Fibroblast of lung (primary cell): ENCODE measurements at places on chromosomes 11 and 22.
A peak's percentile ranks its signal among the peaks of the same experiment; 100 is the strongest.

DNA sequence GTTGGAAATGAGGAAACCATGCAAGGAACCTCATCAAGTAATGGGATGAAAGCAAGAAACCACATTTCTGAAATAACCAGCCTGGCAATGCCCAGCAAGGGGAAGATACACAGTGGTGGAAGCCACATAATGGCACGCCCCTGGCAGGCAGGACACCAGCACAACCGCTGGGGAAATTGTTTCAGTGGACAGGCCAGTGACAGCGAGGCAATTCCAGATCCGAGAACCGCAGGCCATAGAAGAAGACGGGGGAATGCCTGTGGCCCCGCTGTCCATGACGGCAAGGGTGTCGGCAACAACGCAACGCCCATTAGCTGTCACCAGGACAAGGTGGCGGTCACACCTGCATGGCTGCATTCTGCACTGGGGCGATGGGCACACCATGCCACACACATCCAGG lies 1389.6 kb downstream of the BRD1 start:
- H3K27ac ChIP-seq = no peak overlapping the region
- no peak for DNase-seq
- no peaks in the 10 kb centered on the region for H3K36me3 ChIP-seq
- no peaks in the 10 kb centered on the region for H3K4me1 ChIP-seq
- H3K4me3 ChIP-seq = no peak overlapping the region

DNA sequence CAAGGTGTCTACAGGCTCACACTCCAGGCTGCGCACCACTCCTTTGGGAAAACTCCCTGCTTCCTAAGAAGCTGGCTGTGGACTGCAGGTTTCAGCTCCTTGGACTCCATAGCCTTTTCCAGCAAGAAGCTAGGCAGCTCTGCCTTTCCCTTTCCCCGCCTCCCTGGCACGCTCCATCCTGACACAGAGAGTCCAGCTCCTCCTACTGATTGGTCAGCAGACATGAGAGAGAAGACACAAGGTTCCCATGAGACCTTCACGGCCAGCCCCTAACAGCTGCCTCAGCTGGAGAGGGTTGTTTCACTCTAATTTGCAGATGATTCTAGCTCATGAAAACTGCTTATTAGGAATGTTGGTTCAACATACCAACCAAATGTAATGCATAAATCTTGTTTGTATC lies 27.6 kb downstream of the TENM4 start:
- H3K27me3 ChIP-seq = no peaks in the 10 kb centered on the region
- H3K27ac ChIP-seq = peak overlapping the region; percentile 26
- no peaks in the 10 kb centered on the region for H3K36me3 ChIP-seq
- H3K4me1 ChIP-seq = peaks cover 24% of the 10 kb centered on the region
- peak; percentile 93 for DNase-seq

GRCh38 chr11:124538019-124538418 lies 5.4 kb downstream of the OR8B12 start:
- DNase-seq = peak; percentile 82
- H3K36me3 ChIP-seq = no peaks in the 10 kb centered on the region
- H3K27me3 ChIP-seq = no peaks in the 10 kb centered on the region
- no peaks in the 10 kb centered on the region for H3K4me1 ChIP-seq
- H3K27ac ChIP-seq = no peak overlapping the region

DNA sequence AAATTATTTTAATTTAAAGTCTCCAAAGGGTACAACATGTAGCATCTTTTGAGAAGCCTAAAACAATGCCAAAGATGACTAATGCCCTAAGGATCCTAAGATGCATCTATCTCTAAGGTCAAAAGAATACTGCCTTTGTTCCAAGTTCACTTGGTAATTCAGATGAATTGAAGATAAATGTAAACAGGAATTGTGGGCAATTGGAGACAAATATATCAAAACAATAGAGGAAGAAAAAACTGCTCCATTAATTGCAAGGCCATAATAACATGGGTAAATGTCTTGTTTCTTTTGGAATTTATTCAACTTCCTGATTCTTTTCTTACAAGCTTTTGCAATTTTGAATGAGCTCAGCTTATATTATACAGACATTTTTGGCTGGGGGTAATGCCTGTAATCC lies 338.6 kb downstream of the TTC28 start:
- H3K4me1 ChIP-seq = peaks cover 7% of the 10 kb centered on the region
- no peak overlapping the region for H3K27ac ChIP-seq
- no peak overlapping the region for H3K4me3 ChIP-seq
- DNase-seq = peak; percentile 26
- no peaks in the 10 kb centered on the region for H3K27me3 ChIP-seq

- no peaks in the 10 kb centered on the region for H3K36me3 ChIP-seq
- no peaks in the 10 kb centered on the region for H3K27me3 ChIP-seq
- no peaks in the 10 kb centered on the region for H3K4me1 ChIP-seq
- H3K4me3 ChIP-seq = no peak overlapping the region
These were observed 23.5 kb downstream of the RAB38 start for GRCh38 chr11:88151709-88152265.

GRCh38 chr11:111414267-111414931 lies 35.3 kb upstream of the POU2AF1 start:
- H3K27me3 ChIP-seq = peaks cover 30% of the 10 kb centered on the region
- H3K4me1 ChIP-seq = no peaks in the 10 kb centered on the region

DNA sequence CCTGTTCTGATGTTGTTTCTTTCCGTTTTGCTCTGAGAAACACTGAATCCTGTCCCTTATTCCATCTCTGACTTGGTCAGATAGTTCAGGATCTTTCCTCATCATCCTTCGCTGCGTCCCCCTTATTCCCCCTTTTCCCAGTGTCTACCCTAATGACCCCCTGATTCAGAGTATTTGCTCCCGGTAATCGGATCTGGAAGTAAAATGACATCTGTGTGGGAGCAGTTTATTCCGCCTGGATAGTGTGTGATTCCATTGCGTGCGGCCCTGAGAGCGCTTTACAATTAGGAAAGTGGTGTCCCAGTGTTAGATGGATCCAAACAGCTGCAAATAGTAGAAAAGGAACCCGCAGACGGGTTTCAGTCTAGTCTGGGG lies 606 bp downstream of the DRG1 start:
- H3K4me3 ChIP-seq = peak overlapping the region; percentile 54
- H3K27me3 ChIP-seq = no peaks in the 10 kb centered on the region
- peaks cover 3% of the 10 kb centered on the region for H3K36me3 ChIP-seq
- peak; percentile 28 for DNase-seq
- H3K27ac ChIP-seq = peak overlapping the region; percentile 83

DNA sequence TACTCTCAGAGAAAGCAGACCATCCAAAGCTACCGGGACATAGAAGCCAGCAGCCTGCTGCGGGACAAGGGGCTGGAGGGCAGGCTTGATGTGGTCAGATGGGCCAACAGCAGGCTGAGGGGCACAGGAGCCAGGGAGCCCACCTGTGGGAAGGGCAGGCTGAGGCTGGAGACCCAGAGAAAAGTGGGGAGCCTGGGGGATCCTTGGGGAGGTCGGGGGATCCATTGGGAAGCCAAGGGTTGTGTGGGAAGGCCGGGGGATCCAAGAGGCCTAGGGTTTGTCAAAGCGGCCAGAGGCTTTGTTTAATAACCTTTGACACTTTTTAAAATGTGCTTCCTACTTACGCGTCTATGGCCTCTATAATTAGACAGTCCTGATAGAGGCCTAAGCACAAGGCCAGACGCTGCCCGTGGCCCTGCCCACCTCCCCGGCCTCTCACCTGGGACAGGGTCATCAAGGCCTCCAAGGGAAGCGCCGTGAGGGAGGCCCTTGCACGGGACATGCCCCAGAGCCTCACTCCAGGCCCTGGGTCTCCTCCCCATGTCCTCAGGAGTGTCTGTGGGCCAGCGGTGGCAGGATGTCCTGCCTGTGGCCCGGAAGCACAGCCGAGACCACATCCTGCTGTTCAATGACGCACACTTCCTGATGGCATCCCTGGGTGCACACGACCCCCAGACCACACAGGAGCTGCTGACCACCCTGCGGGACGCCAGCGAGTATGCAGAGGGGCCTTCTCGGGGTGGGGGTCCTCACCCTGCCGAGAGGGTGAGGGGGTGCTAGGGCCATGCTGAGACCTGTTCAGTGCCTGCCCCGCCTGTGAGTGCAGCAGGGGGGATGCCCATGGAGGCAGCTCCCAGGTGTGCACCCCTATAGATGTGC lies 8.6 kb upstream of the GTSE1 start:
- DNase-seq = no peak
- no peak overlapping the region for H3K27ac ChIP-seq
- H3K4me3 ChIP-seq = no peak overlapping the region
- H3K4me1 ChIP-seq = no peaks in the 10 kb centered on the region
- H3K36me3 ChIP-seq = peaks cover 17% of the 10 kb centered on the region
- H3K27me3 ChIP-seq = no peaks in the 10 kb centered on the region

DNA sequence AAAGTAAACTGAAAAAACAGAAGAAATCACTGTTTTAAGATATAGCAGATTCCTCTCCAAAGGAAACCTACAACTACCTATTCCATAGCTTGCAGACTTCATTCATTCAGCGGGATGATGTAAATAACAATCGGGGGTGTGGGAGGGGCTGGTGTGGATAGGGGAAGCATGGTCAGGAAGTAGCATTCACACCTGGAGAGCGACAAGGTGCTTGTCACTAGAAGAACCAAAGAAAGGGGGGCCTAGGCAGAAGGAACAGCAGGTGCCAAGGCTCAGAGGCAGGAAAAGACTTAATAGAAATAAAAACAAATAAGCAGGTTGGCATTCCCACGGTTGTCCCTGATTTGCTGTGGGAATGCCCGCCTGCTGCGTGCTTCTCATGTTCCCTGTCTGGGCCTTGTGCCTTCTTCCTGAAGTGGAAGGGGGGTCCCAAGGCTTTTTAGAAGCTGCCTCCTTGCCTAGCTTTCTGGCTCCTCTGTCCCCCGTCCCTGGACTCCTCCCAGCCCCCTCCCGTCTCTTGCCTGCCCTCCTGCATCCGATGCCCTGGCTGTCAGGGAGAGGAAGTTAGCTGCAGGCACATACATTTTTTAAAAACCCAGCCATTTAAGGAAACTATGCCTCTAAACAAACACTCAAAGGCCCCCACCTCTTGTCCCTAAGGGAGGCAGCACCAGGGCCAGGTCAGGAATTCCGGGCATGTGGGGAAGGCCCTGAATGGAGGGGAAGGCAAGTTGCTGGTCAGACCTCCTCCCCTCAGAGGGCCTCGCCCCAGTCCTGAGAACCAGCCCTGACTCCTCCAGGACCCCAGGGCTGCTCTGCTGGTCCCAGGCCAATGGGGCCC lies 54.7 kb upstream of the PRDM11 start:
- H3K4me1 ChIP-seq = peaks cover 56% of the 10 kb centered on the region
- no peaks in the 10 kb centered on the region for H3K36me3 ChIP-seq

DNA sequence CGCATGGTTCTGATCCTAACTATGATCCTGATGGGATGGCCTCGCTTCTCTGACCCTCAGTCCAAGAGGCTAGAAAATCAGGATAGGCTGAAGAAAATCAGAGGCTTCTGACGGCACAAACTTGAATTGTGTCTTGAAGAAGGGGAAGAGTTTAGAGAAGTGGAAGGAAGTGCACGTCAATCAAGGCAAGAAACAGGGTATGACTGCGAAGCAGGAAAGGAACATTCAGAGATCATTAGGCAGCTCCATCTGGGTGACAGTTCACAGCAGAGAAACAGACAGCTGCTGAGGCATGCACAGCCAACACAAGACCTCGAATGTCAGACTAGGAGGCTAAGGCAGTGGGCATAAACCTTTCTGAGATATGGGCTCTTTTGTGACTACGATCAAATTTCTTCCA lies 29.3 kb downstream of the CLPB start:
- peaks cover 3% of the 10 kb centered on the region for H3K36me3 ChIP-seq
- H3K4me3 ChIP-seq = no peak overlapping the region
- no peaks in the 10 kb centered on the region for H3K27me3 ChIP-seq
- no peak for DNase-seq

- no peak for DNase-seq
- H3K36me3 ChIP-seq = peaks cover 2% of the 10 kb centered on the region
- no peaks in the 10 kb centered on the region for H3K27me3 ChIP-seq
- peaks cover 12% of the 10 kb centered on the region for H3K4me1 ChIP-seq
- no peak overlapping the region for H3K4me3 ChIP-seq
These were observed 4.2 kb downstream of the USP35 start for GRCh38 chr11:78192911-78193351.

DNA sequence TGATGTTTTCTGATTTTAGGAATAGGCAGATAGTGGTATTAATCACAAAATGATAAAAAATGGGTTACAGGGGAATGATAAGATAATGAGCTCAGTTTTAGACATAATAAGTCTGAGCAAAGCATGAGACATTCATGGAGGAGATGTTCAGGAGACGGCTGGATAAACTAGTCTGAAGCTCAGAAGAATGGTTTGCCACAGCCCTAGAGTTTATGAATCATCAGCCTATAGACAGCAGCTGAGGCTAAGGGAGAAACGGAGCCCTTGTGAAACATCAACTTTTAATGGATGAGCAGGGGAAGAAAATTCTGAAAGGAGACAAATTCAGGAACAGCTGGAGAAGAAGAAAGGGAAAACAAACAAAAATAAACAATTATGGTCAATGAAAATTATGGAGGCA lies 87.2 kb downstream of the RELT start:
- no peak overlapping the region for H3K4me3 ChIP-seq
- no peak overlapping the region for H3K27ac ChIP-seq
- no peaks in the 10 kb centered on the region for H3K36me3 ChIP-seq
- DNase-seq = peak; percentile 13
- H3K4me1 ChIP-seq = no peaks in the 10 kb centered on the region
- no peaks in the 10 kb centered on the region for H3K27me3 ChIP-seq

- peak; percentile 0 for DNase-seq
- H3K27me3 ChIP-seq = no peaks in the 10 kb centered on the region
- H3K4me3 ChIP-seq = no peak overlapping the region
- H3K27ac ChIP-seq = no peak overlapping the region
These were observed 5.9 kb upstream of the OR52L1 start for GRCh38 chr11:5992604-5993251.

DNA sequence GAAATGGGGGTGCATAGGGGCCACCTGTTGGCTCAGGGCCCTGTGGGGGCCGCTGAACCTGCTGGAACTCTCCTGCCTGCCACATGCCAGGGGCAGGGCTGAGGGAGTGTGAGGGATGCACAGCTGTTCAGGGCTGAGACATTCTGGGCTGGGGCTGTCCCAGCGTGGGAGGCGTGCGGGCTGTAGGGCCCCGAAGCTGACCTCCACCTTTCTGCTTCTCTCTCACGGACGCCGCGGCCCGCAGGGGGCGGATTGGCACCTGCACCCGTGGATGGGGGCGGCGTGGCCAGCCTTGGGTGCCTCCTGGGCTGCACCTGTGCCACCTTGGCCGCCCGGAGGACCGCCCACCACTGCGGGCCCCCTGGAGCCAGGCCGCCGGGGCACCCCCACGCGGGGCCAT lies 4.1 kb downstream of the CCDC188 start:
- no peaks in the 10 kb centered on the region for H3K27me3 ChIP-seq
- no peak overlapping the region for H3K27ac ChIP-seq
- DNase-seq = no peak

GRCh38 chr11:3153291-3153861 lies 11.7 kb downstream of the OSBPL5 start:
- peak; percentile 93 for DNase-seq
- H3K27me3 ChIP-seq = no peaks in the 10 kb centered on the region
- H3K4me1 ChIP-seq = peaks cover 38% of the 10 kb centered on the region
- no peak overlapping the region for H3K4me3 ChIP-seq
- H3K36me3 ChIP-seq = peaks cover 9% of the 10 kb centered on the region

DNA sequence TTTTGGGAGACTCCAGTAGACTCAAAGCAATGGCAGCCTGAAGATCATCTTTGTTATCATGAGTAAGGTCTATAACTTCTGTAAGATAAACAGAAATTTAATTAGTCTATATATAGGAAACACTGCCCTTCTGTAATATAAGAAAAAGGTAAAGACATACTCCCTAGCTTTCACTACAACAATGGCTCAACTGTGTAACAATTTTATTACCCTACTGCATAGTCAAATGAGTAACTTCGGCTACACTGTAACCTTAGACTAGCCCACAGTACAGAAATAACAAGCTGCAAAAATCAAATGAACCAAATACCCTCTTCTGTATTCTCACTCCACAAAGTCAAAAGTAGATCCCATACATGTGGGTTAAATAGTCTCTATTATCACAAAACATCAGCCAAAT lies 33.7 kb downstream of the USP28 start:
- no peak overlapping the region for H3K4me3 ChIP-seq
- no peak for DNase-seq
- no peaks in the 10 kb centered on the region for H3K27me3 ChIP-seq
- no peak overlapping the region for H3K27ac ChIP-seq
